ENCODE measurements at places on chromosomes 3 and 15. TPM values are rescaled to one million over a fixed set of nuclear protein-coding genes. Genes with fewer than 3 reads are reported as not detected.

- DNase-seq, result no peak
These were observed 1.9 kb downstream of the PCLAF start for GRCh38 chr15:64379216-64379960.

DNA sequence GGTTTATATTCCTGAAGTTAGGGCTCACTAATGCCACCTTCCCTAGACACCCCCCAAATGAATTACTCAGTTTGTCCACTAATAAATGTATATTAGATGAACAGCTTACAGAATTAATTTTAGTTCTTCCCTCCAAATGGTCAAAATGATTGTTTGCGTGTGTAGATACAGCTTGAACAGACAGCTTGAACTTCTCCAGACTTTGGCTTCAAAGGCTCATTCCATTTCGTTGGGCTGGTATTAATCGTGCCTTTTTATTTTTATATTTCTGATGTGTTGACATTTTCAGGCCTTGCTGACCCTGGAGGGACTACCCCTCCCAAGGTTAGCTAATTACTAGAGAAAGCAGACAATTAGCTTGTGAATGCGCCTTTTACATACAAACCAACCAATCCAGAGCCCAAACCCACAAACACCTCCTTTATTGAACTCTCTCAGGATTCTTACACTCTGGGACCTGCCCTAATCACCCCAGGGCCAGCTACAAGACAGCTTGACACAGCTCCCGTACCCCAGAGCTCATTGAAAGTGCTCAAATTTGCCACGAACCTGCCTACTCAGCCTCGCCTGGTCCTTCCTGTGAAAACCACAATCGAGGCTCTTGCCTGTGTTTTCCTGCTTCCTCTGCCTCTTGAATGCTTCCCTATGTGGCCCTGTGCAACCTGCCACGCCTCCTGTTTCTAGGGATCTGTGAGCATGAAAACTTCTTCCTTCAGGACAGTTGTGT lies 40.3 kb downstream of the RPL22L1 start:
- no peak for DNase-seq

- DNase-seq, result no peak
These were observed 29.2 kb downstream of the SRPRB start for GRCh38 chr3:133834621-133835417.

DNA sequence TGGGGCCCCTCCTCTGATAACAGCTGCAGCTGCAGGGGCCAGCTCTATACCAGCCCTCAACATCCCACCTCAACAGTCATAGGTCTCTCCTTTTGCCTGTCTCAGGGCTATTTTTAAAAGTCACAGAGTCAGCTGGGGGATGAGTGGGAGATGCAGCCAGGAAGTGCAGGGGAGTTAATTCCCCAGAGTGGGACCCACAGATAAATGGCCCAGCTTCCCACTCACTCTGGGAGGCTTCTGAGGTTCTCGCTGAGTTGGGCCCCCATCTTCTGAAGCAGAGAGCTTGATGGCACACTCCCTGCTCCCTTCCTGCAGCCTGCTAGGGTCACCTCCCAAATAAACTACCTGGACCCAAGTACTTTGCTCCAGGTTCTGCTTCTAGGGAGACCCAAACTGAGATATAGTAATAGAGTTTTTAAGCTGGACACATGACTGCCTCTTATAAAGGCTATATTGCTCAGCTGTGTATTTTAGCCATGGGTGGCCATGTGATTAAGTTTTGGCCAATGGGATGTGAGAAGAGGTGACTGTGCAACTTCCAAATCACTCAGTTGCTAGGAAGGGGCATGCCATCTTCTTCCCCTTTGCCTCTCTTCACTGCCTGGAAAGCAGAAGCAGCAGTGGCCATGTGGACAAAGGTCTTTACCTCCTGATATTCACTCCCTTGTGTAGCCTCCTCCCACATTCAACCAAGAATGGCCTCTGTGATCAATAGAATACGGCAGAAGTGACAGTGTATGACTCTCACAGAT lies 15.5 kb upstream of the VIPR1 start:
- DNase-seq, result peak; percentile 59

- DNase-seq, result no peak
These were observed 127.1 kb downstream of the PTPRG start for GRCh38 chr3:61688307-61688984.

Gene FYCO1
- total RNA-seq, result 43.5 TPM

Gene RTP3
- total RNA-seq, result not detected
